Activated CD8-positive, alpha-beta memory T cell treated with anti-CD3 and anti-CD28 coated beads for 4 hours (primary cell): ENCODE measurements at places on chromosomes 2 and 18.

DNA sequence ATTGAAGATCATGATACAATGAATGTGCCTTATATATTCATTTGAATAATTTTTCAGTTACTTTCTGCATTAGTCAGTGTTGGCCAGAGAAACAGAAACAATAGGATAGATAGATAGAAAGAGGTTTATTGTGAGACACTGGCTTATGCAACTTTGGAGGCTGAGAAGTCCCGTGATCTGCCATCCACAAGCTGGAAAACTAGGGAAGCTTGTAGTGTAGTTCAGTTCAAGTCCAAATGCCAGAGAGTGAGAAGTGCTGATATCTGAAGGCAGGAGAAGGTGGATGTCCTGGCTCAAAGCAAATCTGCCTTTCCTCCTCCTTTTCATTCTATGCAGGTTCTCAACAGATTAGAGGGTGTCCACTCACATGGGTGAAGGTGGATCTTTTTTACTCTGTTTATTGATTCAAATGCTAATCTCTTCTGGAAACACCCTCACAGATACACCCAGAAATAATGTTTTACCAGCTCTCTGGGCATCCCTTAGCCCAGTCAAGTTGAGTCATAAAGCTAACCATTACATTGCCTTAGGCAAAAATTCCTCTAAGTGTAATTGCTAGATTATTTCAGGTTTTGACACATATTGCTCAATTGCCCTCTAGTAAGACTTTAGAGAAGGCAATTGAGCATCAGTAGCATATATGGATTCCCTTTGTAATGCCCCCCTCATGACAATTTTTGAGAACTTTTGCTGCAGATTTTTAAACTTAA, 341.4 kb downstream of the LPIN1 start:
- DNase-seq, result no peak

DNA sequence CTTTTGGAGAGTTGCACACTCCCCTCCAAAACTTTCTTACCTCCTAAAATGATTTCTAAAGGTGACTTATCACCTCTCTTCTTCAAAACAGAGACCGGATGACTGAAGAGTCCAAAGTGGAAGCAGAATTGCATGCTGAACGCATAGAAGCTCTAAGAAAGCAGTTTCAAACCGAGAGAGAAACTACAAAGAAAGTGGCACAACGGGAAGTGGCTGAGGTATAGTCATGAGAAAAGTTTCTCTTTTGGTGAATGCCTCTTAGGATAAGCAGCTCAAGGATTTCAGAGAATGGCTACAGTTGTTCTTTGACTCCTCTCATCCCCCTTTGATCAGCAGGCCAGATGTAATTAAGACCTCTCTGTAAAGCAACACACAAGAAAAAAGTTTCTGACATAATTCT, 73.6 kb downstream of the GTF3C3 start:
- DNase-seq, result no peak

DNA sequence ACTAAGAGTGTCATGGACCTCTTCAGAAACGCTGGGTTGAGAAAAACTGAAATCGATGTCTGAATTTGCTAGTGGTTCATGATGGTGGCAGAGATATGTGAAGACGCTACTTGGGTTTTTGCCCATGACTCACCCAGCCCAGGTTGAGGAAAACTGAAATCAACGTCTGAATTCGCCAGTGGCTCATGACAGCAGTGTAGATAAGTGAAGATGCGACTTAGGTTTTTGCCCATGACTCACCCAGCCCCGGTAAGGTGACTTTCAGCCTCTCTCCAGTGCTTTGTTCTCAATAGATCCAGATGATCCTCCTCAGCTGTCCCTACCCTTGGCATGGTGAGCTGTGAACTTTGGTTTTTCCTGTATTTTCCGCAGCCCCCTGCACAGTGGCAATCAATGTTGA, 105.3 kb upstream of the SIX3 start:
- no peak for DNase-seq

DNA sequence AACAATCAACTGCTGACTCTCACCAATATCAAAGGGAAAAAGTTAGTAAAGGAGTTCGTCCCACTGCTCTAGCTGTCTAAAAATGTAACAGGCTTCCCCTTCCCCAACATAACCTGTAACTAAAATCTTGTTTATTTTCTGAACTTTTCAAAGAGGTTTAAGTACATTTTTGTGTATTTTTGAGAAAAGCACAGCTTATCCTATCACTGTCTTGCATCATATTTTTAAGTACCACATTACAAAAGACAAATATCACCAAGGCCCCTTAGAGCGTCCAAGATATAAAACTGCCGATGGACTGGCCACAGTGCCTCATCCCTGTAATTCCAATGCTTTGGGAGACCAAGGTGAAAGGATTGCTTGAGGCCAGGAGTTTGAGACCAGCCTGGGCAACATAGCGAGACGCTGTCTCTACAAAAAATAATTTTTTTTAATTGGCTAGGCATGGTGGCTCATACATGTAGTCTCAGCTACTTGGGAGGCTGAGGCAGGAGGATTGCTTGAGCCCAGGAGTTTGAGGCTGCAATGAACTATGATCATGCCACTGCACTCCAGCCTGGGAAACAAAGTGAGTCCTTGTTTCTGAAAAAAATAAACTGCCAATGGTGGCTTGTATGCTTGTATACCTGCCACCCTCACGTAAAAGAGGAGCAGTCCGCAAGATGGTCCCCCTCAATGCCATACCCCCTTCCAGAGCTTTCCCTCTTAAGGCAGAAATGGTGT, 21.2 kb upstream of the LAPTM4A start:
- DNase-seq, result no peak

- no peak for DNase-seq
Measured at GRCh38 chr18:67410075-67411070, 106.1 kb downstream of the DSEL start.

DNA sequence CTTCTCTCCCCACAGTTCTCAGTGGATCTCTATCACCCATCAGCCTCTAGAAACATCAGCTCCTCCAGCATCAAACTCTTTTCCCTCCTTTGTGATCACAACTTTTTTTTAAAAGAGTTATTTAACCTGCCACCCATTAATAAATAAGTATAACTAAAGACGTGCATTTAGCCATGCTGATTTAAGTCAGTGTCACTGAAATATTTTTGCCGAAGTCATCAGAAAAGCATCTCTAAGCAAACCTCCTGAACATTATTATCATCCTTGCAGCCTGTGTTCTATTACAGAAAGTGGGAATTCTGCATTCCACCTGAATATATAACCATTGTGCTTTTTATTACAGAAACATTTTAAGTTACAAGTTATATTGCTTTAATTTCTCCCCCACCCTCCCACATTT, 106.2 kb upstream of the ARHGAP28 start:
- no peak for DNase-seq

DNA sequence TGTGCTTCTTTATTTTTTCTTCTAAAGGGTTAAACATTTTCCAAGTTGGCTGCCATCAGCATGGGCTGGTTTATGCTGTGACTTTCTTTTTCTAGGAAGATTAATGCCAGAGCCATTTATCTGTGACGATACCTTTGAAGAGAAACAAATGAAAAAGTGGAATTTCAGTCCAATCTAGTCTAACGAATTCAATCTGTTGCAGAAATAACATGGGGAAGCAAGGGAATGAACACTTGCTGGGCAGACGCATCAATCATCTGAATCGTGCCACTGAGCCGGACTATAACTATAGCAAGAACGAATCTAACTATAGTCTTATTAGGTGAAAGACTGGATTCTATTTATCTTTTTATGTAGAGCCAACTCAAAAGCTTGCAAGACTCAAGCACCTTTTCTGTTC, 66.2 kb downstream of the CD8B2 start:
- DNase-seq, result no peak

DNA sequence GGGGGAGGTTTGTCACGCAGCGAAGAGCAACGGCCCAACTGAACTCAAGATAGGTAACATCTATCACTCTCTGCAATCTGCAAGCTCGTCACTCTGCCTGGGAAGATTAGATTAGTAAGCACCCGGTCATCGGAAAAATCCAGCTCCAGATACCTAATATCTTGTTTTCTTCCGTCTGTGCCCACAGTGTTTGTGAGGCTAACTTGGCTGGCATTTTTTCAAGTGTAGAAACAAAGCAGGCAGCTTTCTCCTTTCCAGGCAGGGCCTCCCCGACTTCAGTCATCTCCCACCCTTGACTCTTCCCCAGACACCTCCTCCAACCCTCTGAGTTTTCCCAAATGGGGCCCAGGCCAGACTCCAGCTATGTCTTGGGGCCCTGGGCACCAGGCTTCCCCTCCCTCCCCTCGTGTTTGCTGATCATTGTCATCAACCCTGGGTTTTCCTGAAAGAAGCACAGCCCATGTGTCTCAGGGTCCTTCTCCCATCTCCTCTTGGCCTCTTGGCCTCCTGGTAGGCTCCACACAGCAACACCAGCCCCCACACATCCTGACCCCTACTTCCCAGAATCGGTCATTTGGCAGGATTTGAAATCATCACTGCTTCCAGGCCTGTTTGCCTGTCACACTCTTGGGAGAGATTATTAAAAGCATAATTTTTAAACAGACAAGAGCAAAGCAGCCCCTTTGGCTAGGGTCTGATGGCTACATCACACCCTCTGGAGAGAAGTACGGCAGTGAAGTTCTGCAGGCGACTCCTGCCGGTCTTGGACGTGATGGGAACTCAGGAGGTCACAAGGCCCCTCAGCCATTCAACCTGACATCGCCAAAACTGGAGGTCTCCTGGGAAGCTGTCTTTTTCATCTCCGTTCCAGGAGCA, 144.9 kb upstream of the ID2 start:
- no peak for DNase-seq

GRCh38 chr2:197672371-197672893, 3.0 kb downstream of the RFTN2 start:
- DNase-seq, result no peak

DNA sequence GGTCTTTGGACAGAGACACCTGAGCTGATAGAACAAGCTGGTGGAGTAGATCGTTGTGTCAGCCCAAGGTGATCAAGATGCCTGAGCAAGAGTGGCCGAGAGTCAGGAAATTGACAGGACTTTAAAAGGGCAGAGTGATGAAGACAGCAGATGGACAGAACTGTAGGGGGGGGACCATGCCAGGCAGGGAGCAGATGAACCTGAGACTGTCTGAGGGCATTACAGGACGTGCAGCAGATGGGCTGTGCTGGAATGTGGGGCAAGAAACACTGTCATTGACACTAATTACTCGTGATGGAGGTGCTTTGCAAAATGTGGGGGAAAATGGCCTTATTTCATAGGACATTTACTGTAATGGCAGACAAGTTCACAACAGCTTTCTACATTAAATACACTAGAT, 225.0 kb downstream of the THSD7B start:
- DNase-seq, result no peak

GRCh38 chr2:172843266-172843582, 107.6 kb downstream of the RAPGEF4 start:
- DNase-seq, result no peak

- DNase-seq, result no peak
Measured at GRCh38 chr18:72086421-72086820, 457.7 kb downstream of the CBLN2 start.
